ENCODE measurements at places on chromosomes 5 and 9.

GRCh38 chr5:95838001-95838520 is 15.5 kb upstream of the GLRX start:
- H3K27me3 ChIP-seq = no peaks in the 10 kb centered on the region
- no peak overlapping the region for H3K27ac ChIP-seq
- DNase-seq = no peak
- H3K36me3 ChIP-seq = no peaks in the 10 kb centered on the region

DNA sequence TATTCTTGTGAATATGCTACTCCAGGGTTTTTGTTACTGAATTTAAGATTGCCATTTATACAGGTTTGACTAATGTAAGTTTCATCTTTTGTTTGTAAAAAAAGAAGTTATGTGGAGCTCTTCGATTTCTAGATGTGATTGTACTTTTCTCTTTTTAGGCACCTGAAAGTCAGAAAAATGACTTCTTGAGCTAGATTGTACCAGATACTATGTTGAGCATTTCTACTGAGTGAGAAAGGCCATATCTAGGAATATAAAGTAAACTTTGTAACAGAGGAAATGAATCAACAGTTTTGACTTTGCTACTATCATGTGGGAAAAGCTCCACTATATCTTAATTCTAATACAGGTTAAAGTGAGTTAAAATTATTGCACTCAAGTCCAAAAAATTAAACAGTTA is 25.1 kb downstream of the SMC5 start:
- no peak overlapping the region for H3K4me3 ChIP-seq
- no peaks in the 10 kb centered on the region for H3K27me3 ChIP-seq
- H3K36me3 ChIP-seq = no peaks in the 10 kb centered on the region
- no peak overlapping the region for H3K27ac ChIP-seq
- H3K4me1 ChIP-seq = no peaks in the 10 kb centered on the region

- peaks cover 33% of the 10 kb centered on the region for H3K4me1 ChIP-seq
- peak overlapping the region; percentile 32 for H3K27ac ChIP-seq
- no peaks in the 10 kb centered on the region for H3K36me3 ChIP-seq
- H3K27me3 ChIP-seq = no peaks in the 10 kb centered on the region
- DNase-seq = no peak
- no peak overlapping the region for H3K4me3 ChIP-seq
These were observed 129.0 kb downstream of the PIK3R1 start for GRCh38 chr5:68344447-68345111.

DNA sequence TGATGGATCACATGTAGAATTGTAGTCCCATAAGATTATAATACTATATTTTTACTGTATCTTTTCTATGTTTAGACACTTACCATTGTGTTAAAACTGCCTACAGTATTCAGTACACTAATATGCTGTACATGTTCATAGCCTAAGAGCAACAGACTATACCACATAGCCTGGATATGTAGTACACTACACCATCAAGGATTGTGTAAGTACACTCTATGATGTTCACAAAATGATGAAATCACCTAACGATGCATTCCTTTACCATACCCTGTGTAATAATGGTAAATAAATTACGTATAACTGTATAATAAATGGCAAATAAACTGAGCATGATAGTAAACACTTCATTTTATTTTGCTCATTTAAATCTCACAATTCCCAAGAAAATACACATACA is 60.3 kb downstream of the RICTOR start:
- no peaks in the 10 kb centered on the region for H3K36me3 ChIP-seq
- no peak for DNase-seq
- no peak overlapping the region for H3K4me3 ChIP-seq
- H3K27me3 ChIP-seq = no peaks in the 10 kb centered on the region
- peak overlapping the region; percentile 24 for H3K27ac ChIP-seq

DNA sequence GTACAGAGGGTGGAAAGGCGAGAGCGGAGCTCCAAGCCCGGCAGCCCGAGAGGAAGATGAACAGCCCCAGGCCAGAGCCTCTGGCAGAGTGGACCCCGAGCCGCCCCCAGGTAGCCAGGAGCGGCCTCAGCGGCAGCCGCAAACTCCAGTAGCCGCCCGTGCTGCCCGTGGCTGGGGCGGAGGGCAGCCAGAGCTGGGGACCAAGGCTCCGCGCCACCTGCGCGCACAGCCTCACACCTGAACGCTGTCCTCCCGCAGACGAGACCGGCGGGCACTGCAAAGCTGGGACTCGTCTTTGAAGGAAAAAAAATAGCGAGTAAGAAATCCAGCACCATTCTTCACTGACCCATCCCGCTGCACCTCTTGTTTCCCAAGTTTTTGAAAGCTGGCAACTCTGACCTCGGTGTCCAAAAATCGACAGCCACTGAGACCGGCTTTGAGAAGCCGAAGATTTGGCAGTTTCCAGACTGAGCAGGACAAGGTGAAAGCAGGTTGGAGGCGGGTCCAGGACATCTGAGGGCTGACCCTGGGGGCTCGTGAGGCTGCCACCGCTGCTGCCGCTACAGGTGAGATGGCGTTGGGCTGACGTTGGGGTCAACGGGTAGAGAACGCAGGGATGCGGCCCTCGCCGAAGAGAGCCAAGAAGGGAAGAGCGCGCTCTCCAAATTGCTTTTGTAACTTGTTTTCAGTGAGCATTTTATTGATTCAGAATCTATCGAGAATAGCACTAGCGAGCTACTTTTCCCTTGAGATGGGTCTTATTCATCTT is at the start of gene PTGER4:
Gene PTGER4, plus strand, starts transcription at position 3 of the 769 bp plus-strand sequence. CDS start 1,079 bp downstream, outside the sequence.
- DNase-seq = no peak
- peaks cover 14% of the 10 kb centered on the region for H3K4me1 ChIP-seq
- peaks cover 19% of the 10 kb centered on the region for H3K27me3 ChIP-seq

GRCh38 chr5:75588666-75589065 is 22.6 kb upstream of the ANKDD1B start:
- H3K27ac ChIP-seq = no peak overlapping the region
- no peaks in the 10 kb centered on the region for H3K27me3 ChIP-seq
- no peaks in the 10 kb centered on the region for H3K4me1 ChIP-seq
- H3K36me3 ChIP-seq = peaks cover 6% of the 10 kb centered on the region

GRCh38 chr5:40669606-40670390 is 9.9 kb upstream of the PTGER4 start:
- H3K27me3 ChIP-seq = peaks cover 3% of the 10 kb centered on the region
- no peak overlapping the region for H3K27ac ChIP-seq
- no peaks in the 10 kb centered on the region for H3K4me1 ChIP-seq
- no peak for DNase-seq

DNA sequence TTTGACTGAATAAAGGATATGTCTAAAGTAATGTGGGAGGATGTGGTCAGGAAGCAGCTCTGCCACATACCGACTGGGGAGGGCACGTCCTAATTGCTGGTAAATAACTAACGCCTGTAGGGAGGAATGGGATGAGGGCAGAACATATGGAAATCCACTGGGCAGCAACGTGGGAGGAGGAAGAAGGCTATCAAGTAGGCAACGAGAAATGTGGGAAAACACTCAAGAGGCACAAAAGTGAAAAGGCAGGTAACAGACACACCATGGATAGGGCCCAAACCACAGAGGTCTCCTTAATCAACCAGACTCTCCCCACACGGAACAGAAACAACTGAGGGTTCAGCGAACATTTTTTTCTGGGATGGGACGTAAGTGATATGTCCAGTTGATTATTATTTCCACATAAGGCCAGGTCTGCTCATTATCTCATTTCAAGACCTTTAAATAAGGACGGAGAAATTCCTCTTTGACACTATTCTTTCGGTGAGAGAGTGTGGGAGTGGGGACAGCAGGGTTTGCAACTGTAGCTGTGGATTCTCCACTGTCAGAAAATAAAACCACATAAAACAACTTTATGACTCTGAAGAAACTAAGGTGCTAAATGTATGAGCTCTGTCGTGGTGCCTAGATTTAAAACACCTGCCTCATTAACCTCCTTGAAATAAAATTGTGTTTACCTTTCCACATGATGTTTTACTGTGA is 17.0 kb downstream of the IARS1 start:
- no peak overlapping the region for H3K27ac ChIP-seq
- DNase-seq = no peak
- peaks cover 4% of the 10 kb centered on the region for H3K36me3 ChIP-seq
- H3K4me1 ChIP-seq = no peaks in the 10 kb centered on the region

DNA sequence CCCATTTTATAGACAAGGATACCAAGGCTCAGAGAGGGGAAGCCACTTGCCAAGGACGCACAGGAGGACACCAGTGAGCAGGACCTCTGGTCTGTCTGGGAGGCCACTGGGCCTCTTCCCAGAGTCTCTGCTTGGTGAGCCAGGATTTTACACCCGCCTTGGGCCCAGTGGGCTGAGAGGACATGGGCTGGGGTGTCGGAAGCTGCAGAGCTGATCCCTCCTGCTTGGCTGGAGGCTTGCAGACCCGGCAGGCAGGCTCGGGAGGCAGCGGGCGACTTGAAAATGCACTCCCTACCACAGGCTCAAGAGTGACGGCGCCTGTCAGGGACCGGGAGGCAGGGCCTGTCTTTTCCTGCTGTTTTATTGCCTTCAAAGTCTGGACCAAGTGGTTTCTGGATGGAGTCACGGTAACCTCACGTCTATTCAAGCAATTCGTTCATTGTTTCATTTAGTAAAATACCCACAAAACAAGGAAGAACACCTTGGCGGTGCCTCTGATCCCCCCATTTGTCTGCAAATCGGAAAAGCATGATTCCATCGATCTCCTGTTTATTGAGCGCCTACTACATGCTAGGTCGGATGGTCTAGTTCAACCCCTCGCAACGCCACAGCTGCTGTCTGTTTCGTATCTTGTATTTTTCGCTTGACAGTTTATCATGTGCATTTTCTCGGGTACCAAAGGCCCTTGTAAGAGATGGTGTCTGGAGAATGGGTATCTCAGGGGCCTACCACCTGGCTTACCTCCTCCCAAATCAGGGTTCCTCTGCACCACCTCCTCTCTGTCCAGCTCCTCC is 108.1 kb upstream of the IER5L start:
- no peak overlapping the region for H3K27ac ChIP-seq
- H3K36me3 ChIP-seq = no peaks in the 10 kb centered on the region
- no peaks in the 10 kb centered on the region for H3K27me3 ChIP-seq
- no peak overlapping the region for H3K4me3 ChIP-seq

DNA sequence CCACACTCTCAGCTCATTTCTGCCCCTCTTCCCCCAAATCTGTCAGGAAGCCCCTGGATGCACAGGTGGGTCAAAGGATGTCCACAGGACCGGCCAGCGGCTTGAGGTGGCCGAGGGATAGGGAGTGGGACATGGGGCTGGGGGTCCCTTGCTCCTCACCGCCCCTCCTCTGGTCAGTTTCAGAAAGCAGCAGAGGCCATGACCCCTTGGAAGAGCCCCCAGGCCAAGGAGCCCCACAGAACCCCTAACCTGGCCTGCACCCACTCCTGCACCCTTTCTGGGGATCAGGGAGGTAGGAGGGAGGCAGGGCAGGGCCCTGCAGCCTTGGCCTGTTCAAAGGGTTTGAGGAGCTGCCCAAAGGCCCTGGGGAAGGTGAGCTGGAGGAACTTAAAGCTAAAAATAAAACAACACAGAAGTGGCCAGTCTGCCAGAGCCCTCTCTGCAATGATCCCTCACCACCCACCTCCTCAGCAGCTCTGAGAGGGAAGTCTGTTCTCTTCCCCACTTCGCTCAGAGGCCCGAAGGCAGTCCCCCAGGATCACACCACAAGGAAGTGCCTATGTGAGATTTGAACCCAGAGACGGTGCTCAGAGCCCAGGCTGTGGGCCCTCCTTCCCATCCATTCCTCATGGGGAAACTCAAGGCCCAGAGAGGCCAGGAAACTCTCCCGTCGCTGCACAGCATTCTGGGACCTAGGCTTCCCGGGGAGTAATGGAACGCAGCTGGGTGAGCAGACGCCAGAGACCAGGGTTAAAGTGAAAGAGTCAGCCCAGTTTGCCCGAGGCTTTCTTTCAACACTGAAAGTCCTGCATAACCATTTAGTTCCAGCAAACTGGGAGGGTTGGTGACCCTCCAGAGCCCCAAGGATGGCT is 910 bp downstream of the ENG start:
- peak overlapping the region; percentile 68 for H3K4me3 ChIP-seq
- peaks cover 10% of the 10 kb centered on the region for H3K4me1 ChIP-seq
- DNase-seq = no peak
- H3K27ac ChIP-seq = peak overlapping the region; percentile 90
- no peaks in the 10 kb centered on the region for H3K36me3 ChIP-seq

GRCh38 chr5:128949847-128950546 is 15.3 kb upstream of the SLC27A6 start:
- H3K4me3 ChIP-seq = no peak overlapping the region
- no peaks in the 10 kb centered on the region for H3K27me3 ChIP-seq
- H3K36me3 ChIP-seq = no peaks in the 10 kb centered on the region
- DNase-seq = no peak

GRCh38 chr9:26462213-26462612 is 430.4 kb downstream of the CAAP1 start:
- H3K27ac ChIP-seq = no peak overlapping the region
- no peak for DNase-seq
- no peak overlapping the region for H3K4me3 ChIP-seq
- no peaks in the 10 kb centered on the region for H3K36me3 ChIP-seq
- no peaks in the 10 kb centered on the region for H3K4me1 ChIP-seq
- no peaks in the 10 kb centered on the region for H3K27me3 ChIP-seq

- no peaks in the 10 kb centered on the region for H3K4me1 ChIP-seq
- H3K4me3 ChIP-seq = no peak overlapping the region
- peaks cover 11% of the 10 kb centered on the region for H3K27me3 ChIP-seq
- no peaks in the 10 kb centered on the region for H3K36me3 ChIP-seq
- H3K27ac ChIP-seq = no peak overlapping the region
These were observed 153.4 kb downstream of the SEC61B start for GRCh38 chr9:99375481-99375880.

DNA sequence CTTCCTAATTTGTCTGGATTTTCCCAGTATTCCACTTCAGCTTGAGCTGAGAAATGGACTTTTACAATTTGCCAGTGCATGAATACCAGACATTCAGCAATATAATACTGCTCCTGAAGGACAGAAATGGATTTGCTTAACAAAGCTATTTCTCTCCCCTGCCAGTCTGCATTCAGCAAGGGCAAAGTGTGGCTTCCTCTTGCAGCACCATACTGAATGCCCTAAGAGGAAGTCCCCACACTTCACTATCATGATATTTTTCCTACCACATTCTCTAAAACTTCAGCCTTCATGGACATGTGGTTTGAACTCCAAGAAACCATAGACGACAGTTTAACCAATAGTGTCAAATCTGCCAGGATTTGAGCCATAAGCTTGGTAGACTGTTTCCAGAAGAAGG is 19.8 kb upstream of the TLE4 start:
- H3K36me3 ChIP-seq = no peaks in the 10 kb centered on the region
- H3K27me3 ChIP-seq = no peaks in the 10 kb centered on the region
- no peak overlapping the region for H3K4me3 ChIP-seq

- DNase-seq = no peak
- no peaks in the 10 kb centered on the region for H3K36me3 ChIP-seq
- H3K4me3 ChIP-seq = no peak overlapping the region
These were observed 25.0 kb upstream of the SUSD3 start for GRCh38 chr9:93033531-93033930.

DNA sequence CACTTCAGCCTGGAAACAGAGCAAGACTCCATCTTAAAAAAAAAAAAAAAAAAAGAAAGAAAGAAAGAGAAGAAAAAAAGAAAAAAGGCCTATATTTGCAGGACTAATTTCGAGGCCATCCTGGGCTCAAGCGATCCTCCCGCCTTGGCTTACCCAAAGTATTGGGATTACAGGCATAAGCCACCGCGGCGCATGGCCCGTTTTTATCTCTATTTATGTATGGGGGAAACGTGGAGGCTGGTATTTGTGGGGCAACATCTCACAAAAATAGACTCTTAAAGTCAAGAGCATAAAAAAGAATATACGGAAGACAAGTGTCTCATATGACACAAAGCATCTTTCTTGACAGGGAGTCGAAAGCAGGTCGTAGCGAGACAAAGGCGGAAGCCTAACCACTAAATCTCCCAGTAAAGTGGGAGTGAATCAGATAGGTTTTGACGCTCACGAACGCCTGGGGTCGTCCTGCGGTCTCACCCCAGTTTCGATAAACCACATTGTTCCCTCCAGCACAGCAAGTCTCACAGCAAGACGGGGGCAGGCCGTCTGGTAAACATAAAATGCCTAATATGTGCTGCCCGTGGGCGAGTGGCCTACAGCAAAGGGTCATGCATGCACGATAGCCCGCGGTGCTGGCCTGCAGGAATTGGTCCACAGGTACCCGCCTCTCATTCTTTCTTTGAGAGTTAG is 1.8 kb upstream of the TRIM41 start:
- peaks cover 21% of the 10 kb centered on the region for H3K4me1 ChIP-seq
- no peak for DNase-seq
